Foreskin fibroblast (primary cell): ENCODE measurements at places on chromosomes 3 and 15.
A peak's percentile ranks its signal among the peaks of the same experiment; 100 is the strongest.

DNA sequence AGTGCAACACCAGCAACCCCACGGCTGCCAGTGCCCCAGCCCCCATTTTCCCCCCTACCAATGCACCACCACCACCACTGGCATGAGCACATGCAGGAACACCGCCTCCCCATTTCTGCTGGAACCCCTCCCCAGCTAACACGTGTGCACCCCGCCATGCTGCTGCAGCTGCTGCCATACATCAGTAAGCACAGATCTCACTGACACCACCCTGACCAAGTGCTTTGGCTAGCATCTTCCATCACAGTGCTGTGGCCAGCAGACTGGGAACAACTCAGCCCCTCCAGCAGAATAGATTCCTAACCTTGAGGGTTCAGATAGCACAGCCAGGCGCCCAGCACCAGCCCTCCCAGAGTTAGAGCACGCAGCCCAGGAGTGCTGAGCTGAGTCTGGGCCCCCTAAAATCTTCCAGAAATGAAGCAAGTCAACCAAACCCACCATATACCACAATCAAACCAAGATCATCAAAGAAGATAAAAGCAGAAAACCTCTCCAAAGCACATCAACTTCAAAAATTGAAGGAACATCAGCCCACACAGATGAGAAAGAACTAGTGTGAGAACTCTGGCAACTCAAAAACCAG, 81.2 kb upstream of the CDV3 start:
- no peak for DNase-seq

DNA sequence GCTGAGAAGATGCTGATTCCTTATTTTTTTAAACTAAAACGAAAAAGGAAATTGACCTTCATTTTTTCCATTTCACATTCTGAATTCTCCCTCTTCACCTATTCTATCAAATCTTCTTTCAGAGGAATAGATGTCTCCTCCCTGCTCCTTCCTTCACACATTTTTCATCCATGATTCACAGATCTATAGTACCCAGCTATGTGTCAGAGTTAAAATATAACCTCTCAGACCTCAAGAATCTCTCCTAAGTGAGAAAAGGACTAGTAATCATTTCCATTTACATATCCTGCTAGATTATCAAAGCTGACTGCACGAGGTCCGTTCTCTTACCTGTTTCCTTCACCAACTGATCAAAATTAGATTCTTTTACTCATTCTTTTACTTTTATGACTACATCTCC, 1297.6 kb upstream of the ALCAM start:
- no peak for DNase-seq

DNA sequence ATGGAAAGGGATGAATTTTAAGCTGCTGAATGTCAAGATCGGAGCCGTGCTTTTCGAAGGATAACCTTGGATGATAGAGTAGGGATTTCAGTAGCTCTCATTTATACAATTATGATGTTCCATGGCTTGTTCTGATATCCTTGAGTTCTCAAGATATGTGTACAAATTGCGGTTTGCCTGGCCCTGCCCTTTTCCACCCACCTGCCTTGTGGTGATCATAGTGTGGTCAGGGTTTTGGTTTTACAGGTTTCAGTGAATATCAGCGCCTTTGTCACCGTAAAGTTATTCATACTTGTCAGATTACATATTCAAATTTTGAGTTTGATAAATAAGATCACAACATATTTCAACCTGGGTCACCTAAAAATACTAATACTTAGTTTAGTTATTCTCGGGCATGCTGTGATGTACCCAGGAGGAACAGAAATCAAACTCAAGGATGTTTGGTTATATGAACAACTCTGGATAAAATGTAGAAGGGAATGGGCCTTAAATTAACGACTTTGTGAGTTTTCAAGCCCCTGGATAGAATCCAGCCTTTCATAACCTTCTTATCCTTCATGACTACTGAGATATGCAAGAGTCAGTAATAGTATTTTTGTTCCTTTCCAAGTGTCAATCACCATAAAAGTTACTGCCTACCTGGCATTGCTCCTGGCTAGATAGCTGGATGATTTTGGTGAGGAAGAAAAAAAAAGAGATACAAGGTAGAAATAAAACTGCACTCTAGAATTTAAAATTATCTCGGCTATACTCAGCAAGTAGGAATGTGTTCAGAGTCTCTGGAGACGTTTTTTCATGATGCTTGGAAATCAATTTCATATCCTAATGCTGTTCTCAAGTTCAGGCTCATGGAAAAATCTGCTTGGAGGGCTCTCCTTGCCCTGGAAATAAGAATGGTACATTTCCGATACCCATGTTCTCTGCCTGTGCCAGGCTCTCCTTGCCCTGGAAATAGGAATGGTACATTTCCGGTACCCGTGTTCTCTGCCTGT, 209.2 kb upstream of the TPRG1 start:
- DNase-seq: no peak

DNA sequence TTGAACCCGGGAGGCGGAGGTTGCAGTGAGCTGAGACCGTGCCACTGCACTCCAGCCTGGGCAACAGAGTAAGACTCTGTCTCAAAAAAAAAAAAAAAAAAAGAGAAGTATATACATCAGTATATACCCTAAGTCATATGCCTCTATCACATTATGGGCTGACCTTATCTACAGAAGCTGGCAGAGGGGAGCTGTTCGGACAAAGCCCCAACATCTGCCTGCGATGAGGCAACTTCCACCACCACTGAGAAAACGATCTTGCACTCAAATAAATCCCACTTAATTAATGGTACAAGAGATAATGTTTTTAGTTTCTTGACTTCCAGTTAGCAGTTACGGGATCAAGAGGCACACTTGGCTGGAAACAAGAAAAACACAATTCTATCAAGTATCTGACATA, 2.2 kb downstream of the GLT8D1 start:
- DNase-seq: no peak

DNA sequence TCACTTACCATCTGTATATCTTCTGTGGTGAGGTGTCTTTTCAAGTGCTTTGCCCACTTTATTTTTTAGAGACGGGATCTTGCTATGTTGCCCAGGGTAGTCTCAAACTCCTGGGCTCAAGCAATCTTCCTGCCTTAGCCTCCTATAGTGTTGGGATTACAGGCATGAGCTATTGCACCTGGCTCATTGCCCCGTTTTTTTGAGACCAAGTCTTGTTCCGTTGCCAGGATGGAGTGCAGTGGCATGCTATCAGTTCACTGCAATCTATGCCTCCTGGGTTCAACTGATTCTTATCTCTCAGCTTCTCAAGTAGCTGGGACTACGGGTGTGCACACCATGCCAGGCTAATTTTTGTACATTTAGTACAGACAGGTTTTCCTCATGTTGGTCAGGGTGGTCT, 52.5 kb upstream of the TTBK2 start:
- DNase-seq: no peak

DNA sequence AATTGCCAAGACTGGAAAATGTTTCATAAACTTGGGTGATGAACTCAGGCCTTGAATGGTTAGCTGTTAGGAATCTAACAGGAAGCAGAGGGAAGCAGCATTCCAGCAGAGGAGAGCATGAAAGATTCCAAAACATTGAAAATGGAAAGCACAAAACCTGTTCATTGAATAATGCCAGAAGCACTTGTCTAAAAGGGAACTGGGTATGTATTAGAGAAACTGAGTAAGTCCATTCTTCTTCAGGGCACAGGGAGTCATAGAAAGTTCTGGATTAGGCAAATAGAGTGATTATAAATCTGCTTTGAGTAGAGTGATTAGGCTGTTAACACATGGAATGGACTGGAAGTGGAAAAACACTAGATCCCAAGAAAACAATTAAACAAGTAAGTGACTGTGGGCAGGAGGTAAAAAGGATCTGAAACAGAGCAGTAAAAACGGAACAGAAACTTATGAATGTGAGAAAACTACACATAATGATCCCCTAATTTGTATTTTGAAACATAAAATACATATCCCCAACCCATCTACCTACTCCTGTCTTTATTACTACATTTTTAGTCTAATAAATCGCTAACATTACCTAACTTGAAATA, 343.4 kb downstream of the TBC1D5 start:
- DNase-seq: no peak

GRCh38 chr3:142279965-142280590, 54.7 kb upstream of the GK5 start:
- peak; percentile 93 for DNase-seq

DNA sequence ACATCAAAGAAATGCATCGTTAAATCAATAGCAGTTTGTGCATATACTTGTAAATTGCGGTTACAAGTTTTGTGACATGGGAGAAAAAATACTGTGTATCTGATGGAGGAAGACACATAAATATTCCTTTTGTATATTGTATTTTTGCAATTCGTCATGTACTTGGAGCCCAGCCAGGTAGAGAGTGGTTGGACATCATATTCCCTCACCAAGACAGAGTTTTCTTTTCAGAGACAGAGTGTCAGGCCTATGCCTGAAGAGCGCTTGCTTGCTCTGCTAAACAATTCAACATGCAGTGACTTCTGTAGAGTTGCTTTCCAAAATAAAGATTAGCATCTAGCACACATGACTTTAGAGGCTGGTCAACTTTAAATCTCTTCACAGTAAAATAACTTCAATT, 24.8 kb upstream of the MEIS2 start:
- peak; percentile 54 for DNase-seq

DNA sequence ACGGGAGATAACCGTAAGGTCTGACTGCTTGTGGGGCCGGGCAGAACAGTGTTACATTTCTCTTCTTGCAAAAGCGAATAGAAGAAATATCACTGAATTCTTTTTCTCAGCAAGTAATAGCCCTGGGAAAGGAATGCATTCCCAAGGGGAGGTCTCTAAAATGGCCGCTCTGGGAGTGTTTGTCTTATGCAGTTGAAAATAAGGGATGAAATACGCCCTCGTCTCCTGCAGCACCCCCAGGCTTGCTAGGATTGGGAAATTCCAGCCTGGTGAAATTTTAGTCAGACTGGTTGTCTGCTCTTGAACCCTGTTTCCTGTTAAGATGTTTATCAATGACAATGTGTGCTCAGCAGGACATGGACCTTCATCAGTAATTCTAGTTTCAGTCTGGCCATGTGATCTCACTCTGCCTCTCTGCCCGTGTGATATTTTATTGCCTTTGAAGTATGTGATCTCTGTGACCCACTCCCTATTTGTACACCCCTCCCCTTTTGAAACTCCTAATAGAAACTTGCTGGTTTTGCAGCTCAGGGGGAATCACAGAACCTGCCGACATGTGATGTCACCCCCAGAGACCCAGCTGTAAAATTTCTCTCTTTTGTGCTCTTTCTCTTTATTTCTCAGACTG, 715.6 kb downstream of the ROBO1 start:
- DNase-seq: peak; percentile 16

- no peak for DNase-seq
These were observed 16.9 kb downstream of the TTBK2 start for GRCh38 chr15:42903388-42904324.

- DNase-seq: peak; percentile 42
These were observed 34.9 kb upstream of the TTBK2 start for GRCh38 chr15:42955518-42955917.

GRCh38 chr15:88674661-88675060, 35.8 kb downstream of the ISG20 start:
- no peak for DNase-seq

- no peak for DNase-seq
These were observed 27.2 kb downstream of the HSPBAP1 start for GRCh38 chr3:122766430-122766829.

GRCh38 chr15:51181905-51182304, 87.2 kb upstream of the TNFAIP8L3 start:
- DNase-seq: no peak

- no peak for DNase-seq
These were observed 95.3 kb upstream of the LPP start for GRCh38 chr3:188058569-188059184.

DNA sequence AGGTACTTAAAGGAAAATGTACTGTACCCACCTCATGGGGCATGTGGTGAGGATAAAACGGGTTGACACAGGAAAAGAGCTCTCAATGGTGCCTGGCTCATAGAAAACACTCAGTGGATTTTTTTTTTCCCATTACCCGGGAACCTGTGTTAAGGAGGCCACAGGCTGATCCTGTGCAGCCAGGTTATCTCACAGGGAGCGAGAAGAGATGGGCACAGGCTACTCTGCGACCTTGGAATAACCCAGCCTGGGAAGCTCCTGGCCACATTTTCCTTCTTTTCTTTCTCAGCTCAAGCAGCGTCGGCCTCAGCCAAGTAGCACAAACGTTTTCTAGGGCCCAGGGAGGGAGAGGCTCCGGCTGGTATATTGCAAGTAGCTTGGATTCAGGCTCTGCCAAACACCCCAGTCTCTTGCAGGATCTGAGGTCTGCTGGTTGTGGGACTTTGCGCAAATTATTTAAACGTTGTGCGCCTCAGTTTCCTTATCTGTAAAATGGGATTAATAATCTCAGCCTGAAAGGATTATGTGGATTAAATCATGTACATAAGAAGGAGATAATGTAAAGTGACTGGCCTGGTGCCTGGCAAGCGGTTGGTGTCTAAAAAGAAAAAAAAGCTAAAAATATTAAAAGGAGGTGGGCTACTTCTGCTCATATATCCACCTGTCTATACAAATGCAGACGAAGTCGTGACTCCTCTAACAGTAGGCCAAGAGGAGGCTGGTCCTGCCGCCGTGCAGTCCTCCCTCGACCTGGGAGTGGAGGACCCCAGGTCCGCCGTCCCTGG, 2.2 kb downstream of the FURIN start:
- DNase-seq: peak; percentile 26

- no peak for DNase-seq
These were observed 3.3 kb downstream of the RHOV start for GRCh38 chr15:40870716-40871115.

- DNase-seq: peak; percentile 69
These were observed 52.8 kb downstream of the CDIN1 start for GRCh38 chr15:36632226-36632625.
